ENCODE measurements at places on chromosomes 16 and 17.

DNA sequence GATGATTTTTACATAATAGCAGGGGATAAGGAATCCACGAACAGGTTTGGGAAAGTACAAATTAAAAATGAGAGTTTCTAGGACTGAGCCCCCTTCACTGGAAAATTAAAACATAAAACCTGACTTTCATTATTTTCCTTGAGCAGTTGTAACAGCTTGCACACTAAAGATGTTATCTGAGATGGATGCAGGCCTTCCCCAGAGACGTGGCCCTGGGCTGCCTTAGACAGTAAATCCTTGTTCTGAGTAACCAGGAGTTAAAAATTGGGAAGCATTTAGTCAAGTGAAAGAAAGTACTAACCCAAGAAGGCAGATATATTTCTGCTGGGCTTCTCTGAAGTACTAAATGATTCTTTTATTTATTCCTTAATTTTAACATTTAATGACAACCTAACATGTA, 432.2 kb upstream of the KIF2B start:
- DNase-seq = no peak

GRCh38 chr17:49546546-49547535, 28.8 kb upstream of the NXPH3 start:
- DNase-seq = no peak

GRCh38 chr17:72766761-72767356, 325.6 kb downstream of the SLC39A11 start:
- no peak for DNase-seq

GRCh38 chr16:47833771-47834170, 322.0 kb downstream of the ABCC12 start:
- no peak for DNase-seq

DNA sequence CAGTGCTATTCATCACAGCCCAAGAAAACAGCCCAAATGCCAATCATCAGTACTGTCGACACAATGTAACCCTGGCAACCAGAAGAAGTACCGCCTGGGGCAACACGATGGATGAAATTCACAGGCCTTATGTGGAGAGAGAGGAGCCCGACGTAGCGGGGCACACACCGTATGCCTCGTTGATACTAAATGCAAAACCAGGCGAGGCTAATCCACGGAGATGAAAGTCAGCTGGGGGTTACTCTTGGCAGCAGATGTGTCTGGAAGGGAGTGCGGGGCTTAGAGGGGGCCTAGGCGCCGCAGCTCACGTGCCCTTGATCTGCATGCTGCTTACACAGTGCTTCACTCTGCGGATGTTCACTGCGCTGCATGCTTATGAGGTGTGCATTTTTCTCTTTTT, 29.8 kb downstream of the ITGAE start:
- no peak for DNase-seq

GRCh38 chr16:88195269-88195705, 187.5 kb upstream of the ZNF469 start:
- no peak for DNase-seq

GRCh38 chr16:89192956-89193575, 7.3 kb downstream of the SLC22A31 start:
- no peak for DNase-seq

DNA sequence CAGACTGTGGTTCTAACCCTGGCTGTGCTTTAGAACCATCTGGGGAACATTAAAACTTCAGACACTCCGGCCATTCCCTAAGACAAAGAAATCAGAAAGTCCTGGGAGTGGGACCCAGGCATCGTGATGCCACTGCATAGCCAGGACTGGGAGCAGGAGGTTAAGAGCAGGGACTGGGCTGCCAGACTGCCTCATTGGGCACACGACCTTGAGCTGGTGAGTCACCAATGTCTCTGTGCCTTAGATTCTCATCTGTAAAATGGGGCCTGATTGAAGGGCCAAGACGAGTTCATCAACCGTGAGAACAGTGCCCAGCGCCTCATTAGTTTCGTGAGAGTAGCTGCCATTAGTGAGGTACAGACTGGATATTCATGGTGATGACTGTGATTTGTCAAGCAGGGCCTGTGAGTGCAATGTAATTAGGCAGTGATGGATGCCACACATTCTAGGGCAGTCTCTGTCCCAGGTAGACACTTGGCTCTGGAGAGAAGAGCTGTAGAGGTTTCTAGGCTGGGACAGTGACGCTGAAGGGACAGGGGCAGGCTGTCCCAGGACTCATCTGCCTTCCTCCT, 196.8 kb downstream of the NTN1 start:
- no peak for DNase-seq

DNA sequence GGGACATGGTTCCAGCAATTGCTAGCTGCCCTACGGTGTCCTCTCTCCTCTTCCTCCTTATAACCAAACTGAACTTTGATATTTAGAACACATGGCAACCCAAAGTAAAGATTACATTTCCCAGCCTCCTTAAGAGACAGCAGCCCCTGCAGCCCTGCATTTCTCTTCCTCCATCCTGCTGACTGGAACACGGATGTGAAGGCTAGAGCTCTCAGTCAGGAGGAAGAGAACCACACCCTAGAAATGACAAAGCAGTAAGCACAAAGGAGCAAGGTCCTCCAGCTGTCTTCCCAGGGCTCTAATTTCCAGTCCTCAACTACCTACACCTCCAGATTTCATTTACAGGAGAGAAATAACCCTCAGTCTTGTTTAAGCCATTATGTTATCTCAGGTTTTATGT, 10.9 kb downstream of the DYNC1LI2 start:
- no peak for DNase-seq

DNA sequence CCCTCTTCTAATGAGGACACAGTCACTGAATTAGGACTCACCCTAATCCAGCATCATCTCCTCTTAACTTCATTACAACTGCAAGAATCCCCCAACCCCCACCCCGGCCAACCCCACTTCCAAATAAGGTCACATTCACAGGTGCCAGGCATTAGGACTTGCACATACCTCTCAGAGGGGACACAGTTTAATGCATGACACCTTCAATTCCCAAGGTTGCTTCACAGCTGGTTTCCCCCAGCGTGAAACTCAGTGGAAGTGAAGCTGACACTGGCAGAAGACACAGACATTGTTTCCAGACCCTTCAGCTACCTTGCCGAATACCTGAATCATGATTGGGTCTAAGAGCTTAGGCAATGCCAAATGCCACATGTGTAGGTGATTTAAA, 217.0 kb upstream of the DYNLRB2 start:
- no peak for DNase-seq

DNA sequence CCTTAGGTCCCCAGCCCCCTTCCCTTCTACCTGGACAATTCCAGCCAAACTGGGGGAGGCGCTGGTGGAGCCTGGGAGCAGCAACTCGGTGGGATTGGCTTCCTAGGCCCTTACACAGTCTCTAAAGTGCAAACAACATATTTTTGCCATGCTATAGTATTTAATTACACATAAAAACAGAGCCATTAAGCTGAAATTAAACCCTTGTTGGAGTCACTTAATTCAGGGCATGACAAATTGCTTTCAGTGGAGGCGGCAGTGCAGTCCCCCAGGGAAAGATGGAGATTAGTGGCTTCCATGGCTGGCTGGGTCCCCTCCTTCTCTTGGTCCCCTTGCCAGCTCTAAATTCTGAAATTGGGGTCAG, 17.3 kb downstream of the IGFBP4 start:
- no peak for DNase-seq

GRCh38 chr17:36086791-36087190, 3.2 kb downstream of the CCL3 start:
- DNase-seq = no peak

DNA sequence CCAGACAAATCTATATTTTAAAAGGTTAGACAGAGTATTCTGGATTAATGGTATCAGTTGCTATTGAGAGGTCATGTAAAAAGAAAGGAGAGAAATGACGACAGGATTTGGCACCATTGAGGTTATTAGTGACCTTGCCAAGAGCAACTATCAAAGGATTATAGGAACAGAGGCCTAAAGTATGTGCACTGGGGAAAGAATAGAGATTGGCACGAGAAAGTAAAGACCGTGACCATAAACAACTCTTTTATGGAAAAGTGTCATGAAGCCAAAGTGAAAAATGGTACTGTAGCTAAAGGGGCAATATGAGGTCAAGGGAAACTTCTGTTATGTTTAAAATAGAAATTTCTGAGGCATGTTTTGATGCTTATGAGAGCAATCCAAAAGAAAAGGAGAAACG, 115.2 kb upstream of the KIF2B start:
- no peak for DNase-seq

DNA sequence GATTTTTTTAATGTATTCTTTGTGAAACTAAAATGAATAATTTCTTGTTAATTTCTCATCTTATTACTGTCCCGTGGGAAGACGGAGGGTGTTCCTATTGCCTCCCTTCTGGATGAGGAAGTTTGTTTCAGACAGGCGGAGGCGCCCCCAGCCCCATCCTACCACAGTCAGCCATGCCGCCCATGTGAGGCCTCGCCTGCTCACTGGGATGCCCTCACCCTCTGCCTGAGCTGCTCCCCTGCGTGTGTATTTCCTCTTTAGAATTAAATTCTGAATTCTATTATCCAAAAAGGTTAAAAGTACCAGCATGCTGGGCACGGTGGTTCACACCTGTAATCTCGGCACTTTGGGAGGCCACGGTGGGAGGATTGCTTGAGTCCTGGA, 14.0 kb downstream of the KCTD2 start:
- DNase-seq = no peak

DNA sequence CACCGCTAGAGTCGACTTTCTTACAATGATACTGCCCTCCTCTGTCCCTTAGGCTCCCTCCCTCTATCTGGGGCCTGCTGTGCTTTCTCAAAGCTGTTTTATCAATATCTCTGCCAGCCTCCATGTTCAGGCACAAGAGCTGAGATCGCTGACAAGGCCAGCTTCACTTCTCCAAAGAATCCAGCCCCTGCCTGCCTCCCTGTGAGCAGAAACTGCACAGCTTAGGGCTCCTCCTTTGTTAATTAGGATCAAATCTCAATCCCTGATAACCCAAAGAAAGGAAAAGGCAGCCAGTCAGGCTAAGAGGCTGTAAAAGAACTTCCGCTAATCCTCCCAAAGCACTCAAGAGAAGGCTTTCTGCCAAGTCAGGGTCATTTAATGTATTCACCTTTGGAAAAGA, 616.0 kb upstream of the CDH11 start:
- DNase-seq = no peak

- no peak for DNase-seq
Measured at GRCh38 chr17:32323811-32324491, 18.0 kb downstream of the C17orf75 start.

DNA sequence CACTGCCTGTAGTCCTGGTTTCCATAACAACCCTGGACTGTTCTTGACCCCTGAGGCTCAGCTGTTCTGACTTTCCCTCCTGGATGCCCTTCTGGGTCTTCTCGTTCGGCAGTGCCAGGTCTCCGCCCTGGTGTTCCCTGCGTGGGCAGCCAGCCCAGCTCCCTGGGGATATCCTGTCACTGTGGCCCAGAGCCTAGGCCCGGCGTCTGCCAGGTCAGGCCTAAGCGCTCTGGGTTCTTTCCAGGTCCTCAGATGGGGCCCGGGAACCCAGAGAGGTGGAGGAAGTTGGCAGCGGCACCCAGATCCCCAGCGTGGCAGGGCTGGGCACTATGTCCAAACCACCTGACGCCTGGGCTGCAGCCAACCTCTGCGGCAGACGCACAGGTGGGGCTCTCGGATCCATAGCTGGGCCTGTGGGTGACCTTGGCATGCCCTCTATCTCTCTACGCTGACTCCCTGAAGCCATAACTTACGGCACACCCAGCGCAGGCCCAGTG, 12.5 kb upstream of the ATP2A3 start:
- no peak for DNase-seq

GRCh38 chr16:70508752-70509151, 14.6 kb downstream of the COG4 start:
- no peak for DNase-seq

- DNase-seq = no peak
Measured at GRCh38 chr17:79830763-79831264, 8.4 kb downstream of the CBX4 start.
